T-helper 17 cell (primary cell): ENCODE measurements at places on chromosomes 16 and 17.

DNA sequence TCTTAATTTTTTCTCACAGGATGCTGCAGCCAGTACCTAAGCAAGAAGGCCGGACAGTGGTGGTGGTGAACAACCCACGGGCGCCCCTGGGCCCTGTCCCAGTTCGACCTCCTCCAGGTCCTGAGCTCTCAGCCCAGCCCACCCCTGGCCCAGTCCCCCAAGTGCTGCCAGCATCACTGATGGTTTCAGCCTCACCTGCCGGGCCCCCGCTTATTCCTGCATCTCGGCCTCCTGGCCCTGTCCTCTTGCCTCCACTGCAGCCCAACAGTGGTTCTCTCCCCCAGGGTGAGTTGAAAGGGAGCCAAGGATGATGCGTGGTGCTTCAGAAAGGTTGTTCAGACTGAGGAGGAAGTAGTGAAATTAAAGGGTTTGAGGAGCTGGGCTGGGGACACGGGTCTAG, 21.7 kb downstream of the SRCAP start:
- no peak for DNase-seq

GRCh38 chr16:48113471-48113870, 42.3 kb downstream of the ABCC12 start:
- no peak for DNase-seq

- DNase-seq, result no peak
These were observed 11.7 kb upstream of the MAF start for GRCh38 chr16:79612207-79612606.

- no peak for DNase-seq
These were observed 158.6 kb upstream of the ELAC2 start for GRCh38 chr17:13176436-13176835.

DNA sequence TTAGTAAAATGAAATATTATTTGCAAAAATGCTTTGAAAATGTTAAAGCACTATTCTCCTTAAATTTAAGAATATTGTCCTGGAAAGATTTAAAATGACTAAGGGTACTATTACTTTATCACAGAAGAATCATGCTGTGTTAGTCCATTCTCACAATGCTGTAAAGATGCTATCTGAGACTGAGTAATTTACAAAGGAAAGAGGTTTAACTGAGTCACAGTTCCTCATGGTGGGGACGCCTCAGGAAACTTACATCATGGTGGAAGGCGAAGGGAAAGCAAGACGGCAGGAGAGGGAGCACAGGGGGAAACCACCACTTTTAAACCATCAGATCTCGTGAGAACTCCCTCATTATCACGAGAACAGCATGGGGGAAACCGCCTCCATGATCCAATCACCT, 245.6 kb downstream of the IRX3 start:
- DNase-seq, result no peak

- DNase-seq, result no peak
These were observed 10.9 kb upstream of the KRT24 start for GRCh38 chr17:40714473-40714872.
